CD8-positive, alpha-beta T cell (primary cell): ENCODE measurements at places on chromosomes 16 and 17.

GRCh38 chr17:38702916-38703741 lies 1.9 kb upstream of the MLLT6 start:
- DNase-seq: no peak

GRCh38 chr17:75009139-75009724 lies 3.2 kb upstream of the MRPL58 start:
- DNase-seq: no peak

- no peak for DNase-seq
Observed at GRCh38 chr17:4785311-4786105, 656 bp downstream of the VMO1 start.

DNA sequence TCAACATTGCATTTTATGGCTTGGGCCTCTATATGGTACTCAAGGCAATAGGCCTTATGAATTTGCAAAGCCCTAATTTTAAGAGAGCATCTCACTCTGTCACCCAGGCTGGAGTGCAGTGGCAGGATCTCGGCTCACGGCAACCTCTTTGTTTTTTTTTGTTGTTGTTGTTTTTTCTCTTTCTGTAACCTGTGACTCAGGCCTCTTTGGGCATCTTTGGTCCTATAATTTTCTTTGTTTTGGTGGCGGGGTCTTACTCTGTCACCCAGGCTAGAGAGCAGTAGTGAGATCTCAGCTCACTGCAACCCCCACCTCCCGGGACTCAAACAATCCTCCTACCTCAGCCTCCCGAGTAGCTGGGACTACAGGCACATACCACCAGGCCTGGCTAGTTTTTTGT lies 21.8 kb upstream of the HERPUD1 start:
- no peak for DNase-seq

- DNase-seq: no peak
Observed at GRCh38 chr16:57763285-57764005, 27.9 kb downstream of the KATNB1 start.

DNA sequence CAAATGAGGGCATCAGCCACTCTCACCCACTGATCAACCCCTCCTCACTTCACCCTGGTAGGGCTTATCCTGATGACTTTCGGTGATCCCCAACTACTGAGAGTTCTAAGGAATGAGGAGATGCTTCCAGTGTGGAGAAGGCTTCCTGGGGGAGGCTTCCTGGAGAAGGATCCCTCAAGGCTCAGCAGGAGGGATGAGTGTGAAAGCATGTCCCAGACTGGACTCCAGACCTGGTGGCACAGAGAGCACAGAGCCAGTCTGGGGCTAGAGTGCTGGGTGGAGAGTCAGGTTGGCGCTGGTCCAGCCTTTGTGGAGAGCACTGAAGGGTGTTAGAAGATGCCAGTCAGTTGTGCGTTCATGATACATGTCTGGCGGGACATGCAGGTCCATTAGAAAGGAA lies 53.7 kb downstream of the PLD6 start:
- no peak for DNase-seq

GRCh38 chr17:50363217-50364060 lies 9.5 kb downstream of the MRPL27 start:
- no peak for DNase-seq

DNA sequence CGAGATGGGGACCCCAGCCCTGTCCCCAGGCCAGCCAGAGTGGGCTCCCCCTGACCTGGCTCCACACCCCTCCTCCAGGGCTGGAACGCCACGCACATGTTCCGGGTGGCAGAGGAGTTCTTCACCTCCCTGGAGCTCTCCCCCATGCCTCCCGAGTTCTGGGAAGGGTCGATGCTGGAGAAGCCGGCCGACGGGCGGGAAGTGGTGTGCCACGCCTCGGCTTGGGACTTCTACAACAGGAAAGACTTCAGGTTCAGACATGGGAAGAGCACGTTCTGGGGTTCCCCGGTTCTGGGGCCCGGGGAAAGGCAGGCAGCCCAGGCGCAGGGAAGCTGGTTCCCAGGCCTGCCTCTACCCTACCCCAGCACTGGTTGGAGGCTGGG lies 4.6 kb downstream of the ACE start:
- no peak for DNase-seq

DNA sequence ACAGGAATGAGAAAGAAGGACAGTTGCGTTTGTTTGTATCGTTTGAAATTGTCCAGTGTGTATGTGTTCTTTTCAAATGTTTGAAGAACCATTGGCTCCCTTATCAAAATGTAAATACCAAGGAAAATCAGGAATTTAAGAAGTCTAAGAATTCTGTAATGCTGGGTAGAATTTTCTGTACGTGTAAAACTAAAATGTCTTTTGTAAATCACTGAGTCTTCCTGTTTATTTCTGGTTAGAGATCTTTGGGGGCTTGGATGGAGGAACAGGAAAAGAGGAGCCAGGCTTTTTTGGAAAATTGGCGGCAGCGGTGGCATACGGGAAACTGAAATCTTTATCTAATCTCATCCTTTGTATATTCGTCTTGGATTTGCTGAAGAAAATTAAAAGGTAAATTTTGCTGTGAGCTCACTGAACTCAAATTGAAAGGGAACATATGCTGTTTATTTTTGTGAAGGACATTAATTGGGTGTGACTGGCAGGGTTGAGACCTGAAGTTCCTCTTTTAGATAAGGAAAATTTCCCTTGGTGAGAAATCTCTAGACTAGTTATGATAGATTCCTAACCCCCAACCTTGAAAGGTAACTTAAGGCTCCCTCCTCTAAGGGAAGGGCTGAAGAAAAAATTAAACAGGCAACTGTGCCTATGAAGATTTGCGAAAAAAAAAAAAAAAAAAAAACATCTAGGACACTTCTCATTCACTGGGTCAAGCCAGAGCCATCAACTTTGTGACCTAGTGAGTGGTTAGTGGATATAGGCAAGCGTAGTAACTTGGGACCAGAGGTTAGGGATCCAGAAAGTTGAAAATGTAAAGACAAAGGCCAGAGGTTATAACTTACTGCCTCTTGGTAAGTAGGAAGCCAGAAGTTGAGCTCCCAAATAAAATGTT lies 10.8 kb downstream of the TAT start:
- no peak for DNase-seq

- no peak for DNase-seq
Observed at GRCh38 chr16:89749637-89750036, 28.3 kb downstream of the ZNF276 start.

- no peak for DNase-seq
Observed at GRCh38 chr17:44397479-44398440, 8.3 kb upstream of the ITGA2B start.

DNA sequence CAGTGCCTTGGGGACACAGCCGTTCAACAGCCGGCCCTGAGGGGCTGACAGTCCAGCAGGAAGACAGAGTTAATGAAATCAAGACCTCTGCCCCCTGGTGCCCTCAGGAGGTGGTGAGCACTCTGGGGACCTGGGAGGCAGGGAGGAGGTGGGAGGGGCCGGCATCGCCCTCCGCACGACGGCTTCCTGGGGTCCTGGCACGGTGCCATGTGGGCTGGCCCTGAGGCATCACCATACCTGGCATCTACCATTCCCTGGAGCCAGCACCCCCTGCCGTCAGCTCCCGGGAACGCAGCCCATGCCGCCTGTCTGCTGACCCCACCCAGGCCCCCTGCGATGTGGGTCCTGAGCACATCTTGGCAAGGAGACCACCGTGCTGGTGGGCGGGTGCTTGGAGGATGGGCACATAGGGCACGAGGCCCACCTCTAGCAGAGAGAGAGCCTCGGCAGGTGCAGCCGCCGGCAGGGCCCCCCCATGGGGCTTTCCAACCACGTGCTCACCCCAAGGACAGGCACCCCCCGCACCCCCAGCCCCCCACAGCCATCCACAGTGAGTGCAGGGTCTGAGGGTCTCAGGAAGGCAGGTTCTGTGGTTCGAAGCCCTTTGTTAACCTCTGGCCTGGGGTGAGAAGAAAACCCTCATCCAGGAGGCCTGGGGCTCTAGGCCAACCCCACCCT lies 52.5 kb downstream of the ZFPM1 start:
- DNase-seq: peak; percentile 48

DNA sequence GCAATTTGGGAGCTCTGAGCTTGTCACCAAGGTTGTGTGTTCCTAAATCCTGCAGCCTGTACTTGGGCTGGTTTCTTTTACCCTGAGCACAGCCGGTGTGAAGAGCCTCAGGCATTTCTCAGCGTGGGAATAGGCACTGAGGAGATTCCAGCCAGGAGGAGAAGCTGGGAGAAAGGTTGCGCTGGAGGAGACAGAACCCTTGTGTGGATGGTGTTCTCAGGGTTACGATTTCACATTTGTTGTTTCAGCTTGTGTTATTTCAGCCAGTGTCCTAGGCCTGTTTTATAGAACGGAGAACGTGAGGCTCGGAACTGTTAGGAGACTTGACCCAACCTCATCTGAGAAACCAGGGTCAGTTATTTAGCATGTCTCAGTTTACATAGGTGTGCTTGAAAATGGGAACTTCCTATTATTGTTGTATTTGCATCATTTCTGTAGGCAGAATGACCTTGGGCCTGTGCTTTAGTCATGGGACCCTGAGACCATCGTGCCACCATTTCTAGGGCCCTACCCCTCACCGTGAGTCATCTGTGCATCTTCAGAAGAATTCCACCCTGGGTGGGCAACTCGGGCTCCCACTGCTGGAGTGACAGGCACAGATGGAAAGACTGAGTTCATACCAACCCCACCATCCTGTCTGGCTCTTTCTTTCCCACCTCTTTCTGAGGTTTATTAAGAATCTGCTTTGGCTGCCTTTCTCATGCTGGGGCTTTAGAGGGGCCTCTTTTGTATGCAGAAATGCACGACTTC lies 134.9 kb downstream of the MSI2 start:
- no peak for DNase-seq

DNA sequence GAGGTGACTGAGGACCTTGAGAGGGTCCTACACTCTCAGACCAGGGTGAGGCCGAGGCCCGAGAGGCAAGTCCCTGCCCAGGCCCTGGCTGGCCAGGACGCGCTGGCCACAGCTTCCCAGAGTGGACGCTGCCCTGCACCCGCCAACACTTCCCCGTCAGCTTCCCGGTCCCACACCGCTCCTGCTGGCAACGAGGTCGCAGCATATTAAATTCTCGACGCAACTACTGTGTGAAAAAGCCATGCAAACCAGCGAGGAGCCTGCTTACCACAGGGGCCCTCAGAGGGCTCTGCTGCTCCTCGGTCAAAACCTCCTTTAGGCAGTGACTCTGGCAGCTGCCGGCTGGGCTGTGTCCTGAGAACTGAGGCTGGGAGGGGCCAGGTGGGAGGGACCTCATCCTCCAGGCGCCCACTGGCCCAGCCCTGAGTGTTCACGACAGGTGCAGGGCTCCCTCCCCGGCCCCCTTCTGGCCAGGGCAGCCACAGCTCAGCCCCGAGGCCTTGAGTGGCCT lies 2.1 kb upstream of the TEX19 start:
- no peak for DNase-seq

GRCh38 chr17:61337290-61337689 lies 62.4 kb upstream of the TBX2 start:
- DNase-seq: no peak

DNA sequence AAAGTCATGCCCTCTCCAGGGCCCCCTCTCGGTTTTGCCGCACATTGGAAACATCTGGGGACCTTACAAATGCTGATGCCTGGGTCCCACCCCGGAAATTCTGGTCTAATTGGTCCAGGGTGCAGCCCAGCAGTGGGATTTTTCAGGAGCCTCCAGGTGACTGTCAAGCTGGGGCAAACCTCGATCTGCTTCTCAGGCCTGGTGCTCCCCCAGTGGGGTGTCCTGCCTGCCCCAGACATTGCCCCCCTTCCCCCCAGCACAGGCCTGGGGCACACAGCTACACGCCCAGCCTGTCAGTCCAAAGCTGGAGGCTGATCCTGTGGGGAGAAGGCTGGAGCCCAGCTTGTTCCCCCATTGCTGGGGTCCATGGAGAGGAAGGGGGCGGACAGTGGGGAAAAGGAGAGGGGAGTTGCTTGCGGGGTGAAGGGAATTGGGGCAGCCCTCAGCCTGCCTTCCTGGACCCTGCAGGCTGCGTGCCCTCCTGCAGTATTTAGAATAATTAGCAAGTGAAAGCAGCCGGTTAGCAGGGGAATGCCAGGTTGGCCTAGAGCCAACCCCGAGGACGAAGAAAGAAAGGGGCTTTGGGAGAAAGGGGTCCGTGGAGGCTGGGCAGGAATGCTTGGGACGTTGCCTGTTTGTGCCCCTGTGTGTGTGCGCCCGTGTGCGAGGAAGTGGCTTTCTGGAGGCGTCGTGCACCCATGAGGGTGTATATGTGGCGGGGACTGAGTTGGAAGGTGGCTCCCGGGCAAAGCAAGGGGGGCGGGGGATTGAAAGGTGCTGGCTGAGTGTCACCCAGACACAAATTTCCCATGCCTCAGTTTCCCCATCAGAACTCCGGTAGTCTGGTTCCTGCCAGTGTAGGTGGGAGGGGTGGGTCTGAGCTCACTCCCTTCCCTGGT lies 5.9 kb downstream of the FOXJ1 start:
- no peak for DNase-seq

DNA sequence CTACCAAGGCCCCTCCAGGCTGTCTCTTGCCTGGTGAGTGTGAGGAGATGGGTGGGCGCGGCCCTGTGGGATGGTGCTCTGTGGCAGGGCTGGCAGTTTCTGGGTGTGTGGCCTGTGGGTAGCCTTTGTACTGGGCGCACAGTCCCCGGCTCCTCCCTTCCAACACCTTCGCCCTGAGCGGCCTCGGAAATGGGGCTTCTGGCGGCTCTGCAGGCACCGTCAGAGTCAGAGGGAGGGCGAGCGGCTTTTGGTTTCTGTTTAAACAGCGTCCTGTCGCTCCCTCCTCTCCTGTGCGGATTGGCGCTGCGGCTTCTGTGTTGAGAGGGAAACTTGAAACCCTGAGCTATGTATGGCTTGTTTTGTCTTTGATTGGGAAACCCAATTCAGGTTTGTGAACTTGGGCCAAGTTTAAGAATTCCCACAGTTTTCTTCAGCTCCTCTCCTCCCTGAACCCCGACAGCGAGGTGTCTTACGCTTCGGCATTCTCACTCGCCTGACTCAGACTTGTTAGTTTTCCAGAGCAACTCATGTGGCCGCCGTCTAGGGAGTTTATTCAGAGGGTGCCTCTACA lies 8.3 kb upstream of the ZNF750 start:
- peak; percentile 38 for DNase-seq
